Colonic mucosa (tissue), 4 donors: ENCODE measurements at places on chromosomes 12 and 14. TPM values are rescaled to one million over a fixed set of nuclear protein-coding genes. Genes with fewer than 3 reads are reported as not detected.

- peak; percentile 66 for DNase-seq
Observed at GRCh38 chr14:75226755-75227544, 50.5 kb upstream of the TMED10 start.

GRCh38 chr14:99715266-99716000 is 31.3 kb downstream of the CYP46A1 start:
- no peak for DNase-seq

DNA sequence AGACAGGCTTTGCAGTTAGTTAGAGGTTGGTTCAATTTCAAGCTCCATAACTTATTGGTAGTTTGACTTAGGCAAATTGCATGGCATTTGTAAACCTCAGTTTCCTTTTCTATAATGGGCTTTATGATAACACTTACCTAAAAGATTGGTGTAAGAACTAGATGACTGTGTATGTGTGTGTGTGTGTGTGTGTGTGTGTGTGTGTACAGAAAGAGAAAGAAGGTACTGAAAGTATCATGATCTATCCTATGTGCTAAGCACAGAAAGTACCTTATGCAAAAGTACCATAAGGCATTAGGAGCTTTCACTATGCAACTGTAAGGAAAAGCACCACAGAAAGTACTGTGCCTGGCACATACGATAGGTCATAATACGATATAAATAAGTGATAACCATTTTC is 304.3 kb upstream of the KITLG start:
- DNase-seq = no peak

- no peak for DNase-seq
Observed at GRCh38 chr12:12736759-12737676, 19.9 kb downstream of the CDKN1B start.

DNA sequence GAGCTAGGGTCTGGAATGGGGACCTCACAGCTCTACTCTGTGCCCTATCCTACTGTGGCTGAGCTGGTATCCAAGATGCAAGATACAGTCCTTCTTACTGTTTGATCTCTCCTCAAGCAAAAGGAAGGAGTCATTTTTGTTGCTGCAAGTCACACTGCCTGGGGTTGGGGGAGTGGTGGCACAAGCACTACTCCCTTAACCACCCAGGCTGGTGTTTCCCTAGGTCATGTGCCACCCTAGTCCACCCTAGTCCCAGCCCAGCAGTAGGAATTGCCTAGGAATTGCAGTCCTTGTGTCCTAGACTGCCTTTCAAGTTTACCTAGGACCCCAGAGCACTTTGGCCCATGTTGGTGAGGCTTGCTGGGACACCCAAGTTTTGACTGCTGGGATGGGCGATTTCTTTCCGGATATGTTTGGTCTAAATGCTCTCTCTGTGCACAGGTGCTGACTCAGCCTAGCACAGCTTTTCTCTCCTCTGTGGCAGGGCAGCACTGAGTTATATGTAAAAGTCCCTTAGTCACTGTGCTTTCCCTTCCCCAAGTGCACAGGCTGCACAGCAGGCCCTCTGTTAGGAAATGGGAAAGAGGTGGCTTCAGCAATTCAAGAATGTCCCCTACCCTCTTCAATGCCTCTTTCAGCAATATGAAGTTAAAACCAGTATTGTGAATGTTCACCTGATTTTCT is 54.9 kb downstream of the SLC6A15 start:
- DNase-seq = no peak

- no peak for DNase-seq
Observed at GRCh38 chr12:41967668-41968500, 176.8 kb downstream of the GXYLT1 start.

DNA sequence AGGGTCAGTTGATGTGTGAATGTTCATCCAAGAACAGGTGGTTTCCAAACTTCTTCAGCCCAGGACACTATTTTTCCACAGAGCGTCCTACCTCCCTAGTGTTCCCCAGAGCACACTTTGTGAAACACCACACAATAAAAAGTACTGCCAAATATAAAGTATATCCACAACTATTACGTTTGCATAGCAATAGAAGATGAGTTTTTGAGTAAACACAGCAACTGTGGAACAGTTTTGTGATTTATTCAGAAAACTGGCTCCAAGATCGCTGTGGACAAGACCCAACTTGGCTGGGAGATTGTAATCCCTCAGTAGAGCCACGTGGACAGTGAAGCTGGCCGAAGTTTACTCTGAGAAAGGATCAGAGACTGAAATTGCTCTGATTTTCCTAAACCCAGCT is 14.5 kb upstream of the MAP1LC3B2 start:
- DNase-seq = no peak

- no peak for DNase-seq
Observed at GRCh38 chr14:105322791-105323556, 8.4 kb downstream of the PACS2 start.

DNA sequence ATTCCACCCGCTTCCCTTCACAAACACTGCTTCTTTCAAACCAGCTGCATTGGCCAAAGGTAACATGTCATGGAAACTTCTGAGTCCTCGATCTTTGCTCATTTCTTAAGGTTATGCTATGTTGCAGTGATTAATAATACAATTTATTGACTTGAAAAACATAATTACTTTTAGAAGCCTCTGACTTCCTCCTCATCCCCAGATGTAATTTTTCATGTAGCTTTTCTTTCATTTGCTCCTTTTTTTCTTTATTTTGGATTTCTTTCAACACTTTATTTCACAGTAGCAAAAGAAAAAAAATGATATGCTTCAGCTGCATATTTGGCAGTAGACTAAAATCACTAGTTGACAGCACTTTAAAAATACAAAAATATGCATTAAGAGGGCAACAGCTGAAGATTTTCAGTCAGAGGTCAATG is 116.2 kb downstream of the LRRIQ1 start:
- DNase-seq = no peak

- peak; percentile 21 for DNase-seq
Observed at GRCh38 chr12:119036878-119037825, 55.8 kb downstream of the SRRM4 start.

DNA sequence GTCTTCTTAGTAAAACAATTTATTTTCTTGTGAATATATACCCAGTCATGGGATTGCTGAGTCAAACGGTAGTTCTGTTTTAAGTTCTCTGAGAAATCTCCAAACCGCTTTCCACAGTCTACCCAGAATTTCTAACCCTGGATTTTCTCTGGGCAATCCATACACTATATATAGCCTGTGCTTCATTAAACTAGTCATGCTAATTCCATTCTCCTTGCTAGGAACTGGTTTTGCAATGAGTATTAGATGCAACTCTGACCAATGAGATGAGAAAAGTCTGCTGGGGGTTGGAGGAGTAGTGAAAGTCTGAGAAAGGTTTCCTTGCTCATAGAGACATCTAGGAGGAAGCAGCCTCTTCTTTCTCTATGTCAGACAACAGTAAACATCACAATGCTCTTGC is 196.1 kb upstream of the CDKN3 start:
- DNase-seq = no peak

DNA sequence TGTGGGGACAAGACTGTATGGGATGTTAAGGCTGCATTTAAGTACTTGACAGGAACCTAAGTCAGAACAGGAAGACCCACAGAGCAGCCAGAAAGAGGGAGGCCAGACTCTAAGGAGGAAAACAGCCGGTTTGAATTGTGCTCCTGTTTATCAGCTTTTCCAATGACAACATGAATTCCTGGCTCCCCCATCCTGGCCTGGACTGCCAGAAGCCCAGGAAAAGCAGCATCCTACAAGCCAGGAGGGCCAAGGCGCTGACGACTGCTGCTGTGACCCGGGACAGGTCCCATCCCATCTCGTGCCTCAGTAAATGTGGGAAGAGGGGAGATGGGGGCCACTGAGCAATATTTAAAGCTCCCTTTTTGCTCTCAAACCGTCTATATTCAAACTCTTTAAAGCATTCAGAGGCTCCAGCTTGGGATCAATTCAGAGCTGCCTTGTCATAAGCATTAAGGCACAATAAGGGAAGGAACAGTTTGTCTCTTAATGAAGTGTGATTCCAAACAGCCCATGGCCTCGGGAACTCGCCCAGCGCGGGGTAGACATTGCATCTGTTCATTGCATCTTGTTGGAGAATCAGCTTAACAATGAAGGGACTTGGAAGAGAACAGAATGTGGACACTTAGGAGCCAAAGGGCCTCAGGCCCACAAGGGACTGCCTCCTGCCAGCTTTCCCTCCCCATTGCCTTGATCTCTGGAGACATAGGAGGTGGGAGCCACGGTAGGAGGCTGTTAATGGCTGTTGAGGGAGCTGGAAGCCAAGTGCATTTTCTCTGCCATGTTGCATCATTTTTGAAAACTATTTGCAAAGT is 49.6 kb downstream of the CMKLR1 start:
- no peak for DNase-seq

The SERPINA9 gene
- not detected for total RNA-seq

The PPM1H gene
- 7.4 TPM for total RNA-seq

The JPH4 gene
- total RNA-seq = 0.58 TPM
